ENCODE measurements at places on chromosomes 6 and 20.
A peak's percentile ranks its signal among the peaks of the same experiment; 100 is the strongest.

DNA sequence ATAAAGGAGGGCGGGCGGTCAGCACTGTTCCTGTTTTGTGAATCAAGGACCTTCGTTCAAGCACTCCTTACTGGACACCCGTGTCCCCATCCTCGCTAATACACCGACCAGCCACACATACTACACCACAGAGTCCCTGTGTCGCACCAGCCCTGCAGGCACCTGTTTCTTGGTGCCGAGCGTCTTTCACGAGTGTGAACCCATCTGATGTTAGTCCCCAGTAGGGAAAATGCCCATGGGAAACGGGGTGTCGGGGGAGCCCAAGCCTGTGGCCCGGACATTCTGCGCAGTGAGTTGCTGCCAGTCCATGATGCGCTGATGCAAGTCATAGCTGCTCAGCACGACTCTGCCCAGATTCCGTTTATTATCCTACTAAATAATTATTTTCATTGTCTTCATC lies 74.7 kb downstream of the TTLL2 start:
- DNase-seq = no peak

DNA sequence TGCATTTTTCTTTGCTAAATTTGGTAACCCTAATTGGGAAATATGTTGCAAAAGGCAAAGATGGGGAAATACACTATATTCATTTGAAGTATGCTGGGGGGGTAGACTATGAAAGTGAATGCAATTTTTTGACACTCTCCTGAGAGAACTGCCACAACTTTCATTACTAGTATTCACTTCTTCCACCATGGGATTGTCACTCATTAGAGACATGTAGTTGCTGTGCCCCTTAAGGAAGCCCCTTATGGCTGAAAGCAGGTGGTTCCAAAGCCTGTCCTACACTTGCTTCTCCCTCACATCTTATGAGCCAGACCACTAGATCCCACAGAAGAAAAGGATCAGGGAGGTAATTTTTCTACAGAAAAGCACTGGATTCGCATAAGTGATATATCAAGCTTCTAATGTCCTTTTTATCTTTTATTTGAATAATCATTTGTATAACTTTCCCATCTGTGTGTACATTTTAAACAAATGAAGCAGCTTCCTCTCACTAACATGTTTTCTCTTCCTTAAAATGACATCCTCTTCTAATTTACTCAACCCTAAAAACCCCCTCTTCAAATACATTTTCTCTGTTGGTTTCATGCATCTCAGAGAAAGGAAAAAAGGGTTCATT lies 83.8 kb downstream of the GCLC start:
- DNase-seq = peak; percentile 25

DNA sequence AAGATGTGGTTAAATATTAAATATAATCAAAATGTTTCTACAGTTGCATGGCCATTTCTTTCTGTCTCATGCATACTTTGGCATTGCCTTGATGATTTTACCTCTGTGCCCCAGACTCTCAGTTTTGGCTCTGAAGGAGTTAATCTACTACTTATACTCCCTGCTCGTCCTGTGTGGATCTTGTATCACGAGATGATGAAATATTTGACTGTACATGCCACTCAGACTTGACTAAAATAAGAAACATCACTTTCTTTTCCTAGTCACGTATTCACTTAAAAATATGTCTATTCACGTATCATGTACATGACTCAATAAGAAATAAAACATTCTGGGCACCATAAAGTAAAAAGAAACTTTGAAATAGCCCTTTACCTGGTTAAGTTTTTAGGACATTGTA lies 397.7 kb downstream of the RFPL4B start:
- no peak for DNase-seq

- DNase-seq = no peak
Measured at GRCh38 chr6:329888-330691, 37.8 kb downstream of the DUSP22 start.

DNA sequence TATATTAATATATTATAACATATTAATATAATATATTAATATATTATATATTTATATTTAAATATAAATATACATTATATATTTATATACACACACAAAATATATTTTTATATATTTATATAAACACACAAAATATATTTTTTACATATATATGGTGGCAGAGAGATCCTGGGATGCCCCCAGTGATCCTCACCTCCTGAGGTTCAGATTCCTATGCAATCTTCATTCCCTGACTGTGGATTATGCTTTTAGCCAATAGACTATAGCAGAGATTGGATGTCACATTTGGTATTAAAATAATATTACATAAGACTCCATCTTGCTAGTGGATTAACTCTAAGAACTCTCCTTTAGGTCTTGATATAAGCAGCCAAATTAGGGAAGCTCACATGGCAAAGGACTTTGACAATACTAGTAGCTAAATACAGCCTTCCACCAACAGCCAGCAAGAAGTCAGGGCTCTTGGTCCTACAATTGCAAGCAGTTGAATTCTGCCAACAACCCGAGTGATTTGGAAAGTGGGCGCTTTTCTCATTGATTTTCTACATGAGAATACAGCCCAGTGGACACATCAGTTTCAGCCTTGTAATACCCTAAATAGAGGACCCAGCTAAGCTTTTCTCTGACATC lies 681.0 kb downstream of the C6orf118 start:
- DNase-seq = no peak

DNA sequence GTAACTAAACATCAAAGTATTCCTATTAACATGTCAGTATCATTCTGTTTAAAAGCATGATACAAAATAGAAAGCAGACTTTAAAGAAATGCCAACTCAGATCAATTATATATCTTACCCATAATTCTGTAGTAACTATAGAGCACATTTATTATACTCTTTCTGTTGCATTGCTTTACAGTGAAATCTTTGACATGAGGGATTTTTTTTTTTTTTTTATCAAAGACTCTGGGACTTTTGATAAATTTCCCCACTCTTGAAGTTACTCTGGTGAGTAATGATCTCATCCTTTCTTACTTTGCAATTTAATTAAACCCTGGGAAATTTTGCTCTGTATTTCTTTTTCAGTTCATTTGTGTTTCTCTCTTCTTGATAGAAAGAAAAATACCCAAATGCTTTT lies 17.4 kb downstream of the ADGRF4 start:
- DNase-seq = no peak

DNA sequence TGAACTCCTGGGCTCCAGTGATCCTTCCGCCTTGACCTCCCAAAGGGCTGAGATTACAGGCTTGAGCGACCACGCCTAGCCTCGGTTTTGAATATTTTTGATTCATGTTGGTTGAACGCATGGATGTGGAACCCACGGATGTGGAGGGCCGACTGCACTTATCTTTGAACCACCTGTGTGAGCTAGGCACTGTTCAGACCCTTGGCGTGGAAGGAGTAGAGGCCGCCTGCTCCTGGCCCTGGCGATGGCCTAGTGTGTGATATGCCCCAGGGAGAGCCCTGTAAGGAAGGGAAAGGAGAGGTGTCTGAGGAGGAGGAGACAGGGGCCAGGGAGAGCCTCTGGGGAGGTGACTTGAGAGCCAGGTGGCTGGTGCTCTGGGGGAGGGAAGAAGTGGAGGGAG lies 64.3 kb downstream of the BCAS4 start:
- no peak for DNase-seq

DNA sequence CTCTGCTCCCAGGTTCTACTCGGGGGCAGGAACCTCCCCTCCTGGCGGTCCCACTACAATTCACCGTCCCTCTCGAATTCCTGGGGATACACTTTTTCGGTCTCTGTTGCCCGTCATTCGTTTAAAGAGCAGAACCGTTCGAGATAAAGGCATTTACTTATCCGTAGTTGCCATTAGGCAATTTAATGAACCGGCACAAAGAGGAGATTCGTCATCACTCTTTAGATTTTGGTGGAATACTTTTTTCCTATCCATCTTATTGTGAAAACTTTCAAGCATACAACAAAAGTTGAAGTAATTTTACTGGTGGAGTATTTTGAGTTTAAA lies 1.2 kb upstream of the CD24 start:
- no peak for DNase-seq

GRCh38 chr6:158464483-158464882 lies 95.4 kb upstream of the TMEM181 start:
- DNase-seq = no peak

DNA sequence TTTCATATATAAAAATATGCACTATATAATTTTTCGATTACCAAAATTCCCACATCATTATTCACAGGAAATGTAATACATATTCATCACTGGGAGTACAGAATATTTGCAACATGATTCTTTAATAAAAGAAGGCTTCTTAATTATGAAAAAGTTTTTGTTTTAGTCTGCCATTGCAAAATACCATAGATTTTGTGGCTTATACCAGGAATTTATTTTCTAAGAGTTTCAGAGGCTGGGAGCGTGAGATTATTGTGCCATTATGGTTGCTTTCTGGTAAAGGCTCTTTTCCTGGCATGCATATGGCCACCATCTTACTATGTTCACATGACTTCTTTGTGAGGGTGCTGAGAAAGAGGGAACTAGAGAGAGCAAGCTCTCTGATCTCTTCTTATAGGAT lies 306.9 kb upstream of the ADGRB3 start:
- DNase-seq = no peak

DNA sequence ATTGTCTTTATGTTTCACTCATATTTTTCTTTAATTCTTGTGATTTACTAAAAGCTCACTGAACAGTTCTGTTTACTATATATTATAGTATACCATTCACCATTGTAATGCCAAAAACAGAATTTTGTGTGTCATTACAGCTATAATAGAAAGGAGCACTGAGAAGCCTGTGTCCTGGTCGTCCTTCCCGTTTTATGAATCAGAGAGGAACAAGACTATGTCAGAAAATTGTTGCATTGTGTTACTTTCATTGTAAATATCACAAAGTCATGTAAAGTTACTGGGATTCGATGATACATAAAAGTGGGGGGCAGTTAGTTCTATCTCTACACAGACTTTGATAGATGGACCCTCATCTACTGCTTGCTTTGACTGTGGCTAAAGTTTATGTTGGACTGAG lies 145.1 kb downstream of the QKI start:
- DNase-seq = no peak

GRCh38 chr6:112469306-112469705 lies 122.2 kb downstream of the RFPL4B start:
- no peak for DNase-seq

Measured in NCI-H2081 (cell line).